DMS153 (cell line): ENCODE measurements at places on chromosomes 1 and 21.

GRCh38 chr1:176603696-176604095 lies 140.7 kb downstream of the PAPPA2 start:
- DNase-seq = no peak

GRCh38 chr1:224528900-224529299 lies 87.2 kb upstream of the CNIH3 start:
- DNase-seq = no peak

- no peak for DNase-seq
Observed at GRCh38 chr1:239575113-239575512, 188.7 kb downstream of the CHRM3 start.

GRCh38 chr1:89999628-90000027 lies 4.7 kb downstream of the ZNF326 start:
- DNase-seq = no peak

DNA sequence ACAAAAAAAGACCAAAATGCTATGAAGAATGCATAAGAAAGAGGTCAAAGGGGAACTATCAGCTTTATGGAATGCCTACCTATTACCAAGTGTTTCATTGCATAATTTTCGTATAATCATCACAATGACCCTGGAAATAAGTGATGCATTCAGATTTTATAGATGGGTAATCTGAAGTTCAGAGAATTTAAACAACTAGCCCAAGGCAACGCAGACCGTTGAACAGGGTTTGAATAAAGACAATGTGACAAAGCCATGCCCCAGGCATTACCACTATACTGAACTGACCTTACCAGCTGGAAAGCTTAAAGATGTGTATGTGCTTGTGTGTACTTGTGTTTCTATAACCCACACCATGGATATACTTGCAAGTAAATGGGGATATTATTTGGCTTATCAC lies 827.6 kb upstream of the ADGRL2 start:
- no peak for DNase-seq

- DNase-seq = no peak
Observed at GRCh38 chr1:155037851-155038441, 4.3 kb downstream of the DCST1 start.

DNA sequence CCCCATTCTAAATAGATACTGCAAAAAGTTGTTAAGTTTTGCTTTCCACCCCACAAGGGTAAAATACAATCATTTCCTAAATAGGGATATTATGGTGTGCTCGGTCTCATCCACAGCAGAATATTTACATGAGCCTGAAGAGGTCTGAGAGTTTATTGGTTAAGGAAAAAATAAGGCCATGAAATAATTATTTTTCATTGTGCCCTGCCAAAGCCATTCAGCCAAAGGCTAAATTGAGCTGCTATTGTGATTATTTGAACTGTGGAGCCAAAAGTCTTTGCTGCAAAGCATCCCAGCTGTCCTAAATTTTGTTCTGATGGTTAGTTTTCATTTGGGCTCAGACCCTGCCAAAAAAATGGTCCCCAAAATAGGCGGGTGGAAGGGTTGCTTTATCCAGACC lies 298.7 kb upstream of the ESRRG start:
- no peak for DNase-seq

- DNase-seq = no peak
Observed at GRCh38 chr1:46451948-46452930, 37.4 kb upstream of the DMBX1 start.

DNA sequence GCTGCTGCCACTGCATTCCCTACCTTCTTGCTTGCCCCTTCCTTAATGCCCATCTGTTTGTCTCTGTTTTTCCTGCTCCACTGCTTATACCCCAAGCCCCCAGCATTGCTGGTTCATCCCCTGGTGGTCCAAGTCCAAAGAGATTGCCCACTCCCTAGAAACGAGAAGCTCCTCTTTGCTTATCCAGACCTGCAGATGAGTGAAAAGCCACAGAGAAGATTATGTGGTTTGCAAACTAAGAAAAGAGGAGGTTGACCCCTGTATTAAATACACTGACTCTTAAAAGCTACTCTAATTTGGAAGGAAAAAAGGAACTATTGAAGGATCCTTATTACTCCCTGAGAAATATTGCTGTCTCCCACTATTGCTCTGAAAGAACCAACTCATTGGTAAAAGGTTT lies 146.8 kb upstream of the RAB4A start:
- DNase-seq = no peak

DNA sequence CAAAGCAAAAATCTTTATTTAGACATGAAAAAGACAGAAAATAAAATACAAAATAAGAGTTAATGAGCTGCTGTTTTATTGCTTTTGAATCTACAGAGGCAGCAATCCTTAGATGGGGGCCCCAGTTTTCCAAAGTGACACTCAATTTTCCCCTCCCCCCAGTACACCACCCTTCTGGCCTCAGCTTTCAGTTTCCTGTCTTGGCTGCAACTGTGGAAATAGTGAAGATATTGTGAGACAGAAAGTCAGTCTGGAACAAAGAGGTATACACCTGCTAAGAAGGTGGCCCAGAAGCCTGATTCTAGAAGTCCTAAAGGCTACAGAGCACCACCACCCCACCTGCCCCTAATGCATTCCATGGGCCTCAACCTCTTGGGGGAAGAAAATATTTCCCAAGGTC lies 1.1 kb upstream of the MTMR11 start:
- DNase-seq = no peak

DNA sequence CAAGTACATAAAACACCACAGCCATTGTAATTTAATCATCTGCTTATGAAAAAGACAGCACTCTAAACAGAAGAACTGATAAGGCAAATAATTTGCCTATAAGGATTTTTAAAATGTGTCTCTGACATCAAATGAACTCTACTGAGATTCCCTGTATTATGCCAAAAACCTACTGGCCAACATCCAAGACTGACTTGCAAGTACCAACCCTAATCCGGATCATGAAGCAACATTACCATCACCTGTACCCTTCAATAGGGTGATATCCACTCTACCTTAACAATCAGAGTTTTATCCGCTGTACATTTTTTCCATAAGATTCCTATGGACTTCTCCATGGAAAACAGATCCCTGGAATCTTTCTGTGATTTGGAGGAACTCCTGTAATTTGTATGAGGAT lies 4.6 kb downstream of the RGS7 start:
- DNase-seq = peak; percentile 35

DNA sequence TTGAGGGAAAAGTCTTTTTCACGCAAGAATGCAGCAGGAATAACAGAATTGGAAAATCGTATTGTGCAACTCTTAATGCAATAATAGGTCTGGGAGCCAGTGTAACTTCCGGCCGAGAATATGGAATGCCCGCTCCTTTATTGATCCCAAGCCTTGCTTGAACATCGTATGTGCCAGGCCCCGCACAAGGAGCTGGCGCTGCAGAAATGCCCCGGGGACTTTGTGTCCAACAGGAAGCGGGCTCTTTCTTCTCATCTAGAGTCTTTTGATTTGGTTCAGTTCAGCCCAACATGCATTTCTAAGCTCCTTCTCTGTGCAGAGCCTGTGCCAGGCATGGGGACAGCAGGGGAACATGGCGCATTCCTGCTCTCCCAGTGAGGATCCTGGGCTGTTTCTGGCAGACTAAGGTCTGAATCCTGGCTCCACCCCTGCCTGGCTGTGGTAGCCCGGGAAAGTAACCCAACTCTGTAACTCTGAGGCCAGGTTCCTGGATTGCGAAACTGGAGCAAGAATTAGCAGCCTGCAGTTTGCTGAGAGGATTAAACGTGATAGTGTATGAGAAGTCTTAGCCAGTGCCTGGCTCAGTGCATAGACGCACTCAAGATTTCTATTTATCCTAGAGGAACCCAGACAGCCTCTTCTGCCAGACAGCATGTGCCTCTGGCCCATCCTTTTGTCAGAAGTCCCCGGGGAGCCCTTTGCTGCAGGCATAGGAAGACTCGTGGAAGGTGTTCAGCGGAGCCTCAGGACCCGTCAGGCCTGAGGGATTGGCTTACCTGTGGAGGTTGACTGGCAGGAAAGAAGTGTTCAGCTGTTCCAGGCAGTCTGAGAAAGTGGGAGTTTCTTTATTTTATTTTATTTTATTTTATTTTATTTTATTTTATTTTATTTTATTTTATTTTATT lies 987 bp upstream of the CDCP2 start:
- DNase-seq = no peak

DNA sequence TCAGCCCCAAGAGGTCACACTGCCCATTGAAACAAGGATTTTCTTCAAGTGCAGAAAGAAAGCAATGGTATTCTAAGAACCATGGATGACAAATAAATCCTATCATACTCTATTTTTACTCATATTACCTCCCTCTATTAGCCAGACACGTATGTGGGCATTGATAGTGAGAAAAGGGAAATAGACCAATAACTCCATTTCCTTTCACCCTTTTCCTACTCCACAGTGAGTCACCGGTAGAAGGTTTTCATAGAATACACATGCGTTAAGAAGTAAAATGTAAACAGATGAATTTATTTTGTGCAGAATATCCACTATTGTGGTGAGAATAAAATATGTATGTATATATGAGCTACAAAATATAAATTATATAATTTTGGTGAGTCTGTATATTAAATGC lies 568.9 kb upstream of the ADGRL4 start:
- no peak for DNase-seq
